MV-4-11 (cell line): ENCODE measurements at places on chromosomes 11 and 22.

- DNase-seq = no peak
These were observed 3.5 kb downstream of the ARRB1 start for GRCh38 chr11:75347781-75348566.

GRCh38 chr22:50470491-50470890, 4.3 kb downstream of the SBF1 start:
- DNase-seq = no peak

GRCh38 chr11:100080821-100081220, 606.3 kb upstream of the ARHGAP42 start:
- DNase-seq = no peak

DNA sequence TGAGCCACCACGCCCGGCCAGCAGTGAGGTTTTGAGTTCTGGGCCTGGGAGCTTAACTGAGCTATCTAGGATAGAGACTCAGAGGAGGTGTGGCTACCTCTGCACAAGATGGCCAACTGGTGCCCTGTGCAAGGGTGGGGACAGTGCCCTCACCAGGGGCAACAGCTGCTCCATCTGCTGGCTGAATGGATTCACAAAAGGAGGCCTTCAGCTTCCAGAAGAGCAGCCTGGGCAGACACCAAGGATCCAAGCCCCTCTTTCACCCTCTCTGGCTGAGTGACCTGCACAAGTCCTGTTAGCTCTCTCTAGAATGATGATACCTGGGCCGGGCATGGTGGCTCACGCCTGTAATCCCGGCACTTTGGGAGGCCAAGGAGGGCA, 33.5 kb upstream of the BAIAP2L2 start:
- DNase-seq = no peak

DNA sequence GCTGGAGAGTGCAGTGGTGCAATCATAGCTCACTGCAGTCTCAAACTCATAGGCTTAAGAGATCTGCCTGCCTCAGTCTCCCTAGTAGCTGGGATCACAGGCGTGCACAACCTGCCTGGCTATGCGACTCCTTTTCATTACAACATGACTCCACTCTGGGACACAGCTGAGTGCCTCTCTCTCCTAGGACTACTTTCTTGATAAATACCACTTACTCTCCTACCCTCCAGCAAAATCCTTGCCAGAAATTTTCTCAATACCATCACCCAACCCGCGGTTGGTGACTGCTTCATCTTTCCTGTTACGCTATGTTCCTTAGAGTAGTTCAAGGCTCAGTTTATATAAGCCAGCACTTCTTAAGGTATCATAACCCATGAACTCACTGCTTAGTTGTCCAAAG, 26.9 kb downstream of the ARFGAP3 start:
- DNase-seq = no peak

DNA sequence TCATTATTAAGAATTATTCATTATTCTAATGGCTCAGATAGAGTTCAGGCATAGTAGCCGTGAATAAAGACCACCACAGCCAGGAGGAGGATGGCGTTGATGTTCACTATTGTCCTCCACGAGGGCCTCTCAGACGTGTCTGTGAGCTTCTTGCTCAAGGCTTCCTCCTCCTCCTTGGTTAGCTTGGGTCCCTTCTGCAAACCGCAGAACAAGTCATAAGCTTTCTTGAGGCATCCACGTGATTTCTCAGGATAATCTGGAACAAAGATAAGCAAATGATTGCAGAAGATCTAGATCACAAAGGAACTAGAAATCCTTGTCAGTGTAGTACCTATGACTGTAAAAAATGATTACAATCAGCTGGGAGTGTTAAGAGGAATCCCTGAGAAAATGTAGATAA, 13.6 kb upstream of the RFPL2 start:
- DNase-seq = peak; percentile 96

- DNase-seq = no peak
These were observed 130.4 kb upstream of the TEAD1 start for GRCh38 chr11:12543596-12544415.

DNA sequence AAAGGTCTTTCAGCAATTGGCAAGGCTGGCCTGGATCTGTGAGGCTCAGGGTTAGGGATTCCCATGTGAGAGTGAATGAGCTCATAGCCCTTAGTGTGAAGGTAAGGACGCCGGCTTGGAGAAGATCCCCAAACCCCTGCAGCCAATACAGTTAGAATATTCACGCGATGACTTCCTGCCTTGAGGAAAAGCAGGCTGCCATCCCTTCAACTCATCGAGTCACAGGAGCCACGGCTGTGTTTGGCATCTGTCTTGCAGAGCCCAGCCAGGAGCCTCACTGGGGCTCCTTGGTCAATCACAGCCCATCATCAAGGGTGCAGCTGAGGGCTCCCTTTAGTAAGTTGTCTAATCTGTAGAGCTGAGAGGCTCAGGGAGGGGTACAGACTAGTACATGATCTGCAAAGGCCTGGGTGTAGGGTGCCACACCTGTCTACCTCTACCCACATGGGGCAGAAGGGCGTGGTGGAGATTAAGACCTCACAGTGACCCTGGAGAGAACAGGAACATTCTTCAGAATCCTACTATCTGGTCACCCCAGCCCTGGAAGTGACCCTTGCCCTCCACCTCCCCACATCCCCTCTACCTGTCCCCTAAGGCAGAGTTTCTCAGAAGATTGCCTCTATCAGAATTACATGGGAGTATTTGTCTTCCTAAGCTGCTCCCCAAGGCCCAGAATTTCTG, 18.5 kb downstream of the IL10RA start:
- no peak for DNase-seq

DNA sequence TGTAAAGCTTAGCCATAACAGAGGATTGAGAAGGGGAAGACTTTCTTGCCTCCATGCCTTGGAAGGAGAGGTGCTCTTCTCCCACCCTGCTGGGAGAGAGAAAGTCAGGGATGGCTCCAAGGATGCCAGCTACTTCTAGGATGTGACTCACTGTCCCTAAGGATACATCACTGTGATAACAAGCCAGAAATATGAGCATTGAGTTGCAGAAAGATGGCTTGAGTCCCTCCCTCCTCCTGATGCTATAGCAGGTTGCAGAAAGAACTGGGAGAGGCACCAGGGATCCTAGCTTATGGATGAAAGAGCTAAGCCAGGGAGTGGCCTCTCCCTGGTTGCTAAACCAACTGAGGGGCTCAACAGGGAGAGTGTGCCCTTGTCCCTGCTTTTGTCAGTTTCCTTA, 27.8 kb upstream of the FJX1 start:
- no peak for DNase-seq

GRCh38 chr11:44954051-44954906, 3.6 kb upstream of the TP53I11 start:
- no peak for DNase-seq

DNA sequence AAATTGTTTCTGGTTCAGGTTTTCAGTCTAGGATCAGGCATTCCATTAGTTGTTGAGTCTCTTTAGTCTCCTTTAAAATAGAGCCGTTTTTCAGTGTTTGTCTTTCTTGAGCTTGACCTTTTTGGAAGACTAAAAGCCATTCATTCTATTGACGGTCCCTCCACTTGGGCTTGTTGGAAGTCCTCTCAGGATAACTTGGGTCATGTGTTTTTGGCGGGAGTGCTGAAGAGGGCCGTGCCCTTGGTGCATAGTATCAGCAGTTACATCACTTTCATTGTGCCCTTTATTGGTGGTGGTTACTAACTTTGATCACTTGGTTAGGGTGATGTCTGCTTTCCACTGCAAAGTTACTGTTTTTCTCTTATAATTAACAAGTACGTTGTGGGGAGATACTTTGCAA, 20.8 kb downstream of the CECR2 start:
- no peak for DNase-seq

- peak; percentile 98 for DNase-seq
These were observed 32.1 kb downstream of the UQCR10 start for GRCh38 chr22:29799217-29799680.

DNA sequence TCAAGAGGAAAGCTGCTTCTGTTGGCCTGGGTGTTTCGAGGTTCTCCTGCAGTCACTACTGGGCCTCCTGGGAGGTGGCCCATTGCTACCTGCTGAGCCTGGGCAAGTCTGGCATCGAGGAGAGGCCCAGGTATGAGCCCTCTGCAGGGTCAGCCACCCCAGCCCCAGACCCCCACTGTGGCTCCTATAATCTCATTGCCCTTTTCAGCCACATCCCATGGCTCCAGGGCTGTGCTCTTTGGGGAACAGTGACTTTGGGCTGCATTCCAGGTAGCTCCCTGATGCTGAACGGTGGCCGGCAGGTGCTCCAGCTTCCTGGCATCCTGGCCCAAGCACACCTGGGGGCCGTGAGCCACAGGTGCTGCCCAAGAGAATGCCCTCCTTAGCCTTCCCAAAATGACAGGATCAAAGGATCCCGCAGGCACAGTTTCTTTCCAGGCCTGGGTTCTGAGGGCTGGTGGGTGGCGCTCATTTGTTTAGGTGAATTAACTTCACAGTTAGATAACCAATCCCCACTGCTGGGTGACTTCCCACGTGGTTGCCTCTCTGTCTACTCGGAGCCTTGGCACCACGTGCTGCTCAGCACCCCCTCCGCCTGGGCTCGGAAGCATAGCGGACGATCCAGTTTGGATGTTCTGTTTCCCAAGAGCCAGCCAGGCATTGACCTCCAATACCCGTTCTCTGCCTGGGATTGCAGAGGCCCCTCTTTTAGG, 97.4 kb downstream of the BCR start:
- no peak for DNase-seq

DNA sequence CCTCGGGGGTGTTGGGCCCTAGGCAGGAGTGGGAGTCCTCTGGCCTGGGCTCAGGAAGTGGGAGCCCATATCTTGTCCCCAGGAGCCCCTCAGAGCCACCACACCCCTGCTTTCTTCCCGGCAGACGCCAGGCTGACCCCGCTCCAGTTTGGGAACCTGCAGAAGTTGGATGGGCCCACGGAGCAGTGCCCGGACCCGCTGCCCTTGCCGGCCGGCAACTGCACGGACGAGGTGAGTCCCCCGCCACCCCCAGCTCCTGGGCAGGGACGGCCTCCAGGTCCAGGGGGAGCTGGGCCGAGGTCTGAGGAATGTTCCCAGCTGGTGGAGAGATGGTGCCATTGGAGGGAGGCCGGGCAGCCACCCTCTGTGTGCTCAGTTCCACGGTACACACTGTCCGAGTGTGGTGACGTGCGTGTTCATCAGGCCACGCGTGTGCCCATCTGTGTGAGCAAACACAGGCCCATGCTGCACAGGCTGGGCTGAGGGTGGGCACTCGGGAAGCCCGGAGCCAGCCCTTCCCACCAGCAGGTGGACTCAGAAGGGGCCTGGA, 4.8 kb downstream of the MUC5B start:
- DNase-seq = no peak

- no peak for DNase-seq
These were observed 41.7 kb downstream of the CCDC83 start for GRCh38 chr11:85896876-85897275.

DNA sequence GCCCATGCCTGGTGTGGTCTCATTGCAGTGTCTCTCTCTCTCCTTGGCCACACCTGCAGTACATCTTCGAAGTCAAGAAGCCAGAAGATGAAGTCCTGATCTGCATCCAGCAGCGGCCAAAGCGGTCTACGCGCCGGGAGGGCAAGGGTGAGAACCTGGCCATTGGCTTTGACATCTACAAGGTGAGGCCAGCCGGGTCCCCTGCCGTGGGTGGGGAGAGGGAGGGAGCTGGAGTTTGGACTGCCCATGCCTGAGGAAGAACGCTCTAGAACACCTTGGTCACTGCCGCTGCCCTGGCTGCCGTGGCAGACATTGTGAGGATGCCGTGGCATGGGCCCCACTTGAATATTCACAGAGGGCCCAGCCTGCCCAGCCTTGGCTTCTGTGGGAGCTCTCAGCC, 9.1 kb upstream of the MYO7A start:
- DNase-seq = no peak

DNA sequence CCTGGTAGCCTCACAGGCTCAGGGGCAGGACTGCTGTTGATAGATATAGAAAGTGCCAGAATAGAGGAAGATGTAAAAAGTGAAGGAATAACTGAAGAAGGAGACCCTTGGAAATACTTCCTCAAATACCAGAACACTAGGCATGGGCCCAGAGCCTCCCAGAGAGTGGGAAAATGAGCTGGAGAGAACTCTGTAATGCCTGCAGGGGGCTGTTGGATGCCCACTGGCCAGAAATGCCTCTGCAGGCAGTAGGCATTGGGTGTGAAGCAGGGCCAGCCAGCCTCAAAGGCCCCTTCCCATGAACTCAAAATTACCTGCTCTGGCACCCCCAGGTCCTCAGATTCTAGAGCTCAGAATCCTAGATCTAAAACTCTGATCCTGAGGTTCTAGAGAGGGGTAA, 15.1 kb downstream of the P2RY2 start:
- no peak for DNase-seq

DNA sequence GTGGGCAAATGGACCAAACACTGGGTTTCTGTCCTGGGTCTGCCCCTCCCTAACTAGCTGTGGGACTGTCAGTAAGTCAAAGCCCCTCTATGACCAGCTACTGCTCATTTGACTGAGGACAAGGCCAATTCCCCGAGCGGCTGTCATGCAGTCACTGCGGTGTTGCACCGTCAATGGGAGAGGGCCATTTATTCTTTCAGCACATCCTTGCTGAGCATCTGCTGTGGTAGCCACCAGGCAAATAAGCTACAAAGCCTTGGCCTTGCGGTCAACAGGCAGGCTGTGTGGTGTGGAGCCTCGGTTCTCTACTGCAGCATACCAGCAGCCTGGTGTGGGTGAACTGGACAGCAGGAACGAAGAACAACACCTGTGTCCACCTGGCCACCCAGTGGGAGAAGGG, 25.8 kb upstream of the SERPIND1 start:
- DNase-seq = no peak

DNA sequence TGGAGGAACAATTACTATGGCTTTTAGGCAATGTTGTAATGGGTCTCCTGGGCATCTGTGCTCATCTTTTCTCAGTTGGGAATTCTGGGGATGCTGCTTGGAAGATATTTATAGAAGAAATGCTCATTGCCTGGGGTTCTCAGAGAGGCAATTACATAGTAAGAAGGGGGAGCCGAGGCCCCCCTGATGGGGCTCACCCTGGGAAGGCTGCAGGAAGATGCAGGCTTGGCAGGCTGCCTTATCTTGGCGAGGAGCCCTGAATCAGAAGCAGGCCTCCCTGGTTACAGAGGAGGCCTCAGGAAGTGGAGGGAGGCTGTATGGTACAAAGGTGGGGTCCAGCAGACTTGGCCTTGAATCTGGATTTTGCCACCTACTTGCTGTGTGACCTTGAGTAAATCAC, 60.6 kb upstream of the CRYBB3 start:
- no peak for DNase-seq

DNA sequence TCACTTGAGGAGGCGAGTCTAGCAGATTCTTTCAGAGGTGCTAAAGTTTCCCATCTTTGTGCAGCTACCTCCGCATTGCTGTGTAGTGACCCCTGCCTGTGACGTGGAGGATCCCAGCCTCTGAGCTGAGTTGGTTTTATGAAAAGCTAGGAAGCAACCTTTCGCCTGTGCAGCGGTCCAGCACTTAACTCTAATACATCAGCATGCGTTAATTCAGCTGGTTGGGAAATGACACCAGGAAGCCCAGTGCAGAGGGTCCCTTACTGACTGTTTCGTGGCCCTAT, 8.9 kb upstream of the SAMM50 start:
- no peak for DNase-seq
